ENCODE measurements at places on chromosomes 5 and 9.

- DNase-seq: no peak
Measured at GRCh38 chr9:109383356-109383755, 62.5 kb upstream of the EPB41L4B start.

DNA sequence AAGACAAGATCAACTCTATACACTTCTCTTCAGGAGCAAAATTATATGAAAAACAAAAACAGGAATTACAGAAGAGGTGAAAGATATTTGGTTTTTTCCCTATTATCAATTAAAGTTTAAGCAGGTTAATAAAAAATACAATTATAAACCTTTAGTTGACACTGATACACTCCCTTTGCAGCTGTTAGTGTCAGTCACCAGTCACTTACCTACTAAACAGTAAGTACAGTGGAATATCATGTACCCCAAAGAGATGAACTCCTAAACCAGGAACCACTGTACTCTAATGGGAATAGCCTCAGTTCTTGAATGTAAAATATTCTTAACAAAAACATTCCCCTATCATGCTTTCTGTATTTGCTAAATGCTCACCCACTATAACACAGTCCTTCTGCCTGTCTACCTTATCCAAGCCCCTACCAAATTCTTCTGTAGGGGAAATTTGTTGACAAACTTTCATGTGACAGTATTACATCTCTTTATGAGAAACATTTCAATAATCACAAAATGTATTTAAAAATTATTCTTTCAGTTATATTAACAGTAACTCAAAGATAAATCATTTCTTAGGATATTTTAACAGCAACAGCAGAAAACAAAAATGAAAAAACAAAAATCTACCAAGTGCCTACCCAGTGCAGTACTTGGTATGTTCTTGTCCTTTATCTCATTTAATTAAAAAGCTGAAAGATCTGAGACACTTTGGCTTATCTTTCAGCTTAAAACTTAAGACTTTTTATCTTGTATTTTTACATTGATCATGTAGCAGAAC, 212.8 kb downstream of the MLLT3 start:
- no peak for DNase-seq

- DNase-seq: no peak
Measured at GRCh38 chr5:26329562-26330189, 708.7 kb downstream of the CDH9 start.

- DNase-seq: no peak
Measured at GRCh38 chr5:38285226-38285625, 26.9 kb downstream of the EGFLAM start.

GRCh38 chr5:88718736-88719135, 164.2 kb downstream of the MEF2C start:
- no peak for DNase-seq

DNA sequence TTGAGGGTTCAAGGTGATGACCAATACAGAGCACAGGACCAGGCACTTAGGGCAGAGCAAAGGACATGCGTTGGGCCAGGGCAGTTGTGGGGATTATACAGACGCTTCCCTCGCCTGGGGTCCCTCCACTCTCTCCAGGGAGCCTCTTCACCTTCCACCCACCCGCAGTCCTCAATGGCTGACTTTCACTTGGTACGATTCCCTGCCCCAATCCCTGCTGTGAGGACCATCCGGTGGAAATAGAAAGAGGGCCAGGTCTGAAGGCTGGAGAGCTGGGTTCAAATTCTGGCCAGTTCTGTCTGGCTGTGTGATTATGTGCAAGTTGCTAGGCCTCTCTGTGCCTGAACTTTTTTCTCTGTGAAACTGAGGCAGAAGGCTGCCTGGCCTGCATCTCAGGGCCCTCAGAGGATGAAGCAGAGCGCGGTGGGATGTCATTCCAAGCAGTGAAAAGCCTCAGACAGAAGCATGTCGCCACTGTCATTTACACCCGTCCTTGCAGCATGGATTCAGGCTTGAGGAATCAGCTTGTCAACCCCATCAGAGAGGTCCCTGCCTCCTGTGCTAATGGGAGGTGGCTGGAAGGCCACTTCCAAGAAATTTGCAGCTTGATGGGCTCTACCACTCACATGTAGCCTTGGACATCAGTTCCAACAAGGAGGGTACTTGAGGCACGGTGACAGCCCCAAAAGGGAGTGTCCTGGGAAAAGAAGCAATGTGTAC, 206.6 kb upstream of the IER5L start:
- DNase-seq: no peak

DNA sequence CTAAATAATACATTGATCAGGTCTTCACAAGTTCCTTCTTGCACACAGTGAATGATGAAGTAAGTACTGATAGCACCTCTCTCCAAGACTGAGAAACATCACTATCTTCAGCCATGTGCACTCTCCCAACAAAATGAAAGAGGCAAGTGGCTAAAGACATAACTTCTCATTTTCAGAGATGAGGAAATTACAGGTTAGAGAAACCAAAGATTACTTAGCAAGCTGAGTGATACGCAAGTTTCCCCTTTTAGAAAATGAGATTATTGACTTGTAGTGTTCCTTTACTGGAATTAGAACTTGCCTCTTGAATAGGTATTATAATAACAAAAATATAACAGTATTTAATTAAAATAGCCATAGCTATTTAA, 21.6 kb downstream of the CEMIP2 start:
- no peak for DNase-seq

- no peak for DNase-seq
Measured at GRCh38 chr5:126831156-126831555, 54.2 kb downstream of the LMNB1 start.

DNA sequence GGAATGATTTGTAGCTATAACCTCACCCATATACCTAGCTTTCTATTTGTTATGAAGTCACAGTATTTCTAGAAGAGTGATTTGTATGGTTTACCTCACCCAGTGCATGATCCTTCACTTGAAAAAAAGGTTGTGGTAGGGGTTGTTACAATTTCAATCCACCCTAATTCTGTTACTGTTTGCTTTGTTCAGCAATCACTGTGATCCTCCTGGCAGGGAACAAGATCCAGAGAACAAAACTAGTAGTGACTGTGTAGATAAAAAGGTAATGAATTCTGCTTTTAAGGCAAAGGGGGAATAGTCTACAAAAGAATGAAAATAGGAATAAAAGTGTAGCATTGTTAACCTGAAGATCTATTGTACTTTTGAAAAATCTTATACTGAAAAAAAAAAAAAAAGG, 191.3 kb upstream of the SH3GL2 start:
- DNase-seq: no peak

DNA sequence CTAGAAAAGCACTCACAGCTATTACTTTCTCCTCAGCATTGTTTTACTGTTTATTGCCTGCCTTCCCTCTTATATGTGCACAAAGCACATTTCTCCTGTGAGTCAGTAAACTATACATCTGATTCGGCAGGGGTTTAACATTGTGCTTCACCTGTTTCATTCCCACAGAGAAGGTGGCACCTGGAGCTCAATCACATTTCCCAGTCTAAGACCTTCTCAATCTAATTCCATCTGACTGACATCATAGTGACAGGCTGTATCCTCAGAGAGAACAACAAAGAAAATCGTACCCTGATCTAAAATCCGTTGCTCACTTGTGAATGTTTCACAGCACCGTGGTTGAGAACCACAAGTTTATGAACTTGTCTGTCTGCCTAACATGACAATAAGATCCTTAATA, 92.4 kb upstream of the CAST start:
- no peak for DNase-seq

- DNase-seq: no peak
Measured at GRCh38 chr5:172573986-172574870, 66.8 kb upstream of the NEURL1B start.

All from fibroblast of skin of right quadriceps (primary cell).